Mammary epithelial cell (primary cell): ENCODE measurements at places on chromosomes 5 and 9. TPM values are rescaled to one million over a fixed set of nuclear protein-coding genes. Genes with fewer than 3 reads are reported as not detected.
A peak's percentile ranks its signal among the peaks of the same experiment; 100 is the strongest.

Gene TNC
- total RNA-seq, result 85.8 and 237 TPM in 2 replicates

Gene NEUROG1
- not detected for total RNA-seq

Gene PCDHA4
- 0.83 TPM for total RNA-seq

DNA sequence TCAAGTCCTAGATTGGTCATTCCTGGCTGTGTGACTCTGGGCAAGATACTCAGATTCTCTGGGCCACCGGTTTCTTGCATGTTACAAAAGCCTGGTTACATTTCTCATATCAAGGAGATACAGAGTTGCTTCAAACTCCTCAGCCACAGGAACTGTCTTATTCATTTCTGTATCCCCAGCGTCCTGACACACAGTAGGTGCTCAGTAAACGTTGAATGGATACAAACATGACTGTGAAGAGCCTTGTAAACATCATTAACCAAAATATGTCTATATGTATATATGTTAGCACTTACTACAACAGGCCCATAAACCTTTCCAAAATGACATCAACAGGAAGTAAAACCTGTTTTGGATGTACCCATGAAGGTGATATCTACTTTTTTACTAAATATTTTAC lies 1.6 kb downstream of the CLTB start:
- no peak for DNase-seq

DNA sequence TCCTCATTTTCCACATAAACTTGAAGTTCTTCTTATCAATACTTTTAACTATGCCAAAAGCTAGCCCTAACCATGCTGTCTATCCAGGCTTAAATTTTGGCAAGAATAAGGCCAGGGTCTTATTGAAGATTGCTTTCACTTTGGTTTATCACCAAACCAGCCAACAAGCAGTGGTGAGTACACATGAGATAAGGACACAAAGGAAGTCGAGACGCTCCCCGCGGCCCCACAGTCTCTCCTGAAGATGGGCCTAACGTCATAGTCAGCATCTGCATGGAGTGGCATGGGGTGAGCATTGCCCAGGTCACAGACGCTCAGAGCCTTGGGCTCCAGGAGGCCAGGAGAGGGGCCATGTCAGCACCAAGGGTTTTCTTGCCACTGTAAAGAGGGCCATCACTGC lies 80.3 kb downstream of the ATPSCKMT start:
- no peak for DNase-seq

GRCh38 chr5:6737043-6737941 lies 24.1 kb downstream of the TENT4A start:
- DNase-seq, result no peak

- DNase-seq, result no peak
Observed at GRCh38 chr5:160084144-160084543, 35.1 kb downstream of the PWWP2A start.

DNA sequence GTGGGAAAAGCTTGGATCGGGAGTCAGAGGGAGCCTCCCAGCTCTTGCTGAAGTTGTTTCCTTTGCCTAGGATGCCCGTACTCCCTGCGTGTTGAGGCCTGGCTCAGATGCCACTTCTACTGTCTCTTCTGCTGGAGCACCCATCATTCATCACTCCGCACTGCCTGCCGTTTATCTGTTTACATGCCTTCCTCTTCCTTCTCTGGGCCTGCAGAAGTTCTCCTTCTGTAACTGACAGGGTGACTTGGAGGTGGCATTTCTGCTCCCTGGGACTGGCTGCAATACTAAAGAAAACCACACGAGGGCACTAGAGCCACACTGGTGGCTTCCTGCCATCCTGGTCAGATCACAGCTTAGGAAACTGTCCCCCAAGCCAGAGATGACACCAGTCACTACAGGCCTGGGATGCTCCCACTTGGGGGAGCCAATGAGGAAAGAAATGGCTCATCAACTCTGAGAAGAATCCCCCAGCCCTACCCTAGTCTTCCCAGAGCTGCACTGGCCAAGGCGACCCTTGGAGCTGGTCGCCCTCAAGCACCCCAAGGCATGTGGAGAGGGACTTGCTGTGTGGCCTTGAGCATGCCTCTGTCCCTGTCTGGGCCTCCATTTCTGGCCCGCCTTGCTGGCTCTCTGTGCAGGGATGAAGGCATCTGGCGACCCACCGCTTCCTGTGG lies 9.7 kb upstream of the SLC25A51 start:
- DNase-seq, result peak; percentile 65

GRCh38 chr9:37451628-37452027 lies 13.6 kb downstream of the ZBTB5 start:
- DNase-seq, result no peak

DNA sequence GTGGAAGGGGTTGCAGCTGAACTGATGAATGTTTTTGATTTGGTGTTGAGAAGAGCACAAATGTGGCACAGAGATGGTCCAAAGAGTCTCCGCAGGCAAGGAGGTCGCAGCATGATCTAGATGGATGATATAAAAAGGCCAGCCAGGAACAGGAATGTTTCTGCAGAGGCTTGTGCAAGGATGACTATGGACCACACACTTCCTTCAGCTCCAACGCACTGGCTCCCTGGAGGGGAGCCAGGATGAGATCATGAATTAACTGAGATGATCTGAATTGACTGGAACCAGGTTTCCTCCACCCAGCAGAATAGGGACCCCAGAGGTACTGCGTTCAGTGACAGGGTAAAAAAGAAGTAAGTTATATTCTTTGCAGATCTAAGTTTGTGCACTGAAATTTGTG lies 89.0 kb downstream of the ARSB start:
- peak; percentile 28 for DNase-seq

DNA sequence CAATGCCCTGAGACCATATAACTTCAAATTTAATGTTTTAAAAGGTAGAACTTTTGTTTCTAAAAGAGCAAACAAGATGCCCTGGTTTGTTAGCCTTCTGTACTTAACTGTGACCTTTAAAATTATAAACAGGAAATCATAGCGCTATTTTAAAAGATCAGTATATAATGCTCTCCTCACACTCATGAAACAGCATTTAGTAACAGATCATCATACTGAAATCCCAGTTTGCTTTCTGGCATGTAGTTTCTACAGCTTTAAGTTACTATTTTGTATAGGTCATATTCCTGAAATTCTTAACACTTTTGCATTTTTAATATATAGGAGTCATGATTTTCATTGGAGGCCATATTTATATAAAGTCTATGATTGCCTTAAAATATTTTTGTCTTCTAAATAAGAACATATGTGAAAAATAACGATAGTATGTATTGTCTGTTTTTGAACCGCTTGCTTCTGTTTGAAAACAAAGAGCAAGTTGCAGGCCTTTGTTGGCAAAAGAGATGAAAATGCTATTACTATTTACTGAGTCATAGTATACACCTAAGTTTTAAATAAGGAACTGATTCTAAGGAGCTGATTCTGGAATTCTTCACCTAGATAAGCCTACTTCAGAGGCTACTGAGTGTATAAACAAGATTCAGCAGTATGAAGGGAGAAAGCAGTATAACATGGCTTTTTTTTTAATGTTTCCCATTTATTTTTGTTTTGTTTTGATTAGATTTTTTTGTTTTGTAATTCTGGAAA lies 20.5 kb downstream of the SRFBP1 start:
- peak; percentile 33 for DNase-seq

DNA sequence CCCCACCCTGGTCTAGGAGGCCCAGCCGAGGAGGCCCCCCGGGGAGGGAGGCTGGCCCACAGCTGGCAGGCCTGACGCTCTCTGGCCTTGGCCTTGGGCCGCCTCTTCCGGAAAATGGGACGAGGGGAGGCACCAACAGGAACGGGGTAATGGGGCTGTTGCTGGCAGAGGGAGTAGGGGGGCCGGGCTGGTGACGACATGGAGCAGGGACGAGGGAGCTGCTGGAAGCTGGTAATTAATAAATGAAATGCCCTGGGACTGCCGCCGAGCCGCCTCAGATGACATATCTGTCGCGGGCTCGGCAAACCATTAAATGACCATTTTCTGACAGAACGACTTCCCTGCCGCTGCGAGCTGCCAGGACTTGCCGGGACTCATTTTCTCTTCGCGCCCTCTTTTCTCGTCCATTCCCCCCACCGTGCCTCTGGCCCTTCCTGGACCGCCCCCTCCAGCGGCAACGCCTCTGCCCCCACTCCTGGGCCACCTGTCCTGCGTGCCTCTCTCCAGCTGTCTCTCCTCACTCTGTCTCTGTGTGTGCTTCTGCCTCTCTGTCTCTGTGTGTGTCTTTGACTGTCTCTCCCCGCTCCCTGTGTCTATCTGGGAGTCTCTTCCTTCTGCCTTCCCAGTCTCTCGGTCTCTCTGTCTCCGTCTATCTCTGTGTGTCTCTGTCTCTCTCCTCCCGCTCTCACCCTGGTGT lies 215.7 kb downstream of the PAX5 start:
- no peak for DNase-seq

- DNase-seq, result no peak
Observed at GRCh38 chr5:36666986-36667385, 60.6 kb downstream of the SLC1A3 start.

GRCh38 chr5:37754976-37755375 lies 84.9 kb downstream of the GDNF start:
- DNase-seq, result no peak

GRCh38 chr5:109849478-109850088 lies 159.9 kb downstream of the MAN2A1 start:
- no peak for DNase-seq

DNA sequence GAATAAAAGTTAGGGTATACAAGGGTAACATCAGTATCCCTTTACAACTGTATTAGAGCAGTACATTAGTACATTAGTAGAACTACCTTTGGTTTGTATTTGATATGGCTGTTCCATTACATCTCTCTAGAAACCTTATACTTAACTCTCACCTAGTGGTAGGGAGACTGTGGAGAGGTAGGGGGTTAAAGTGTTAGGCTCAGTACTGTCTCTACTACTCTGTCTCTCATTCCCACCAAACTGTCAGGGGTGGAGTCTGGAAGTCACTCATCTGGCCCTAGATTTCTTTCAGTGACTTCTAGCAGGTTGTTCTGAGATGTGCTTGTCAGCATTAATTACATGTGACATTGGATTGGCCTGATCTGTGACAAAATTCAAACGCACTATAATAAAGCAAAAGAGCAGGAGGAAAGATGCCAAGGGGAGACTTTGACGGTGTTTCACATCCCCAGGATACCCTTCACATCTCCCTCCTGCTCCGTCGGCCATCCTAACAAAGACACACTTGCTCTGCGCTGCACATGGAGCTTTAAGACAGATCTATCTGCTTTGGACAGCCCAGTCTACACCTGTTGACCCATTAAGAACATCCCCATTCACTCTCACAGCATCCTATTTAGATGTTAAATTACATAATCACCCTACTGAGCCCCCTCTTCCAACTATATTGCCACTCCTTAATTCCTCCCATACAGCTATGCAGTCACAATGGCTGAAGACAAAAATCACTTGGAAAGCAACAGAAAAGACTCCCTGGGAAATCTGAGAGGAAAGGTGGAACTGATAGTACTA lies 1043.0 kb upstream of the DMAC1 start:
- DNase-seq, result no peak

DNA sequence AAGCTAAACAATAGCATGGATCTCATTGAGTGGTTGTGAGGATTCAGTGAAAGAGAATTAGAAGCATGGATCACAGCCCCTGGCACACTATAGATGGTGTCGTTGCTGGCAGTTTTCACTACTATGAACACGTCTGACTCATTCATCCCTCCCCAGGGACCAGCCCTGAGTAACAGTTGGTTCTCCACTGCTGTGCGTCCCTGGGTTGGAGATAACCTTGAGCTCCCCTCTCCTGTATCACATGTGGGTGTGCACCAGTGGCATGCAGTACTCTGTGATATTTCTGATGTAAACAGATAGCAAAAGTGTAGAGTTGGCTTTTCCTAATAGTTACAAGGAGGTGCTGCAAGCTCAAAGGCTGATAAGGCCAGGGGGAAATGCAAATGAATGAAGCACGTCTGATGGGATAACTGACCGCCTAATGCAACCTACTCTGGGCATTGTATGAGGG lies 8.8 kb upstream of the LCP2 start:
- DNase-seq, result peak; percentile 4

GRCh38 chr5:4882186-4882585 lies 257.9 kb upstream of the ADAMTS16 start:
- no peak for DNase-seq

DNA sequence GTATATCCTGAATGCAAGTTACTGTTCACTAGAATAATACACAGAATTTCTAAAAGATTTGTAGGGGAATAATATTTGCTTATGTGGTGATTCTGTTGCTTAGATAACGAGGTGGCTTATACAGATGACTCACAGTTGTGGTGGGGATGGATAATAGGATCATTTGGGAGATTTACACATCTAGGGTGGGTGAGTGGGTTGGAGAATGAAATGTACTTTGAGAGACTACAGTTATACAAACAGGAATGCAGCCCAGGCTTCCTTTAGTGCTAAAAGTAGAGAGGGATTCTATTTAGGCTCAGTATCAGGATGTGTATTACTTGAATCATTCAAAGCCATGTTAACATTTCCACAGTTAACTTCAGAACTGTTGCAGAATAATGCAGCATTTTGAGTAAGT lies 1.8 kb downstream of the CTXN3 start:
- peak; percentile 67 for DNase-seq

DNA sequence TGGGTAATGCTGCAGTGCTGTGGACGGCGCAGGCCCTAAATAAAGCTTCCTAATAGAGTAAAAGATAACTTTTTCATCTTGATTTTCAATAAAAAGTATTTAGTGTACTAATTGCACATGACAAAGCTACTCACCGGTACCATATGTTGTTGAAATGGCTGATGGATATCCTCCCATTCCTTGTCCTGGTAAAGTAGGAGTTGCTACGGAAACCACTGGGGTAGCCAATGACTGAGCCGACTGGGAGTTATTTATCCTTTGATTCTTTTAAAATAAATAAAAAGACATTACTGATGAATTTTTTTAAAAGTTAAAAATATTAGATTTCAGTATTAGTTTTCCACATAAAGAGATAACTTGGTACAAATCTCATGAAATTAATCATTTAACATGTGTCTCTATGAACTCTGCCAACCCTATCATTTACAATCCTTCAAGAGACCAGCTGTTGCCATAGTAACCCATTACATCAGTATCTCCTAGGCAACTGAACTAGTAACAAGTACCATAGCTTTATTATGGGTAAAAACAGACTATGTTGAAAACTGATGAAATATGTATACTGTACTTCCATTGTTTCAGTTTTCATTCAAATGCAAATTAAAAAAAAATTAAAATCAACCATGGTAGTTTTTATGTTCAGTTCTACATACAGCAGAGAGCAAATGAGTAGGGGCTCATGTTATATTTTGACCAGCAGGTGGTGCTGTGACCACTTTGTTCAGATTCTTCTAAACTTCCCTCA lies 153.7 kb downstream of the MEF2C start:
- peak; percentile 55 for DNase-seq

DNA sequence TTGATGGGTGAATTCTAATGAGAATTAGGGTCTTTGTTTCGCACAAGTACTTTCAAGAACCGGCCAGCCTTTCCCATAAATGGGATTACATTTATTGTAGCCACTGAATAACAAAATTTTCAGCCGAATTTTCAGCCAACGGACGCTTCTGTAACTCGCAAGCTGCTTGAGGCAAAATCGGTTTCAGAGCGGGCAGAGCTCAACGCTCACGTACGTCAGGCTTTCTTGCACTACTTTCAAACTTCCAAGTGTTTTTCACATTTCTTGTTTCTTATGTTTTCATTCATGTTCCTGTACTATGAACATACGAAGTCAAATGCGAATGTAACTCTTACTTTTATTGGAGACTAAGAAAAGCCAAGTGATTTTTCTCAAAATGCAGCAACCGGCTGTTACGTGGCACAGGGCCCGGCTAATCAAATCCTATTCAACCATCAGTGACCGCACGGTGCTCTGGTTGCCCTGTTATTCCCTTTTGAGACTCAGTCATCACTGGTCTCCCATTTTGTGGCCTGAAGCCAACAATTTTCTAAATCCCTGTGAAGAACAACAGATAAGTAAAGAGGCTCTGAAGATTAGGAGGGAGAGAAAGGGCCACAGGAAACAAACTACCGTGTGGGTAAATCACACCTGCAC lies 68.5 kb downstream of the SLC28A3 start:
- no peak for DNase-seq
